Left renal cortex interstitium (tissue), 4 donors: ENCODE measurements at places on chromosomes 1 and 21.
A peak's percentile ranks its signal among the peaks of the same experiment; 100 is the strongest.

GRCh38 chr21:35344582-35344981, 295.5 kb upstream of the RUNX1 start:
- DNase-seq: no peak

DNA sequence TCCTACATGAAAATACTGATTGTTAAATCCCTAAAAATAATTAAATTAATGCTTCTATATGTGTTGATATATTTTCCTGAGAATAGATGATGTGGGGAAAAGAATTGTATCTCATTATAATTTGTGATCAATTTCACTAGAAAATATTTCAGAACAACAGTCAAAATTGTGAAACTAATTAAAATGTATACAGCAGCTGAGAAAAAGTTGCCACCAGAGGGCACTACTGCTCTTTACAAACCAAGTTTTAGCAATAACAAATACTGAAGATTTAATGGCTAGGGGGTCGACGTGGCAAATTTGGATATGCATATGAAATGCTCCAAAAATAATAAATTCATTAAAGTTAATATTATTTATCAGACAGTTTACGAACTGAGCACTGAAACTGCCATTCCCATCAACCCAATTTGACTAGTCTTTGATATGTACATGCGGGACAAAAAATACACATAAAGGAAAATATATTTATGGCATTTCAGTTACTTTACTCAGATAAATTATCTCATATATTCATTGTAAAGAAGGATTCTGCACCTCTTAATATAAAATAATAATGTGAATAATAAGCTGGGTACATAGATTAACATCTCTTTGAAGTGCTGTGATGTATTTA, 96.3 kb upstream of the TMPRSS15 start:
- no peak for DNase-seq

DNA sequence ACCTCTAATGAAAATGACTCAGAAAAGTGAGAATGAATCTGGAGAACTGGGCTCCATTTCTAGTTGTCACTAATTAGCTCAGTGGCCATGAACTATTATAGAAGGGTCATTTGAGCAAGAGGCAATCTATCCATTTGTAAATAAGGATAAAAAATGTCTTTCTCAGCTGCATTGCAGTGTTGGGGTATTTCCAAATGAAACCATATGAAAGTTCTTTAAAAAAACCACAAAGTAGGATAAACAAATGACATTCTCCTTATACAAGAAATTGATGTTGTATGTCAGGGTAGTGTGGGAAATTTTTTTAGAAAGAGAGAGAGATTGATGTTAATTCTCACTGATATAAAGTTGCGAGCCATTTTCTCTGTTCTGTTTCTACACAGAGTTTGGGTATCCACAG, 26.0 kb downstream of the FMO3 start:
- DNase-seq: no peak

DNA sequence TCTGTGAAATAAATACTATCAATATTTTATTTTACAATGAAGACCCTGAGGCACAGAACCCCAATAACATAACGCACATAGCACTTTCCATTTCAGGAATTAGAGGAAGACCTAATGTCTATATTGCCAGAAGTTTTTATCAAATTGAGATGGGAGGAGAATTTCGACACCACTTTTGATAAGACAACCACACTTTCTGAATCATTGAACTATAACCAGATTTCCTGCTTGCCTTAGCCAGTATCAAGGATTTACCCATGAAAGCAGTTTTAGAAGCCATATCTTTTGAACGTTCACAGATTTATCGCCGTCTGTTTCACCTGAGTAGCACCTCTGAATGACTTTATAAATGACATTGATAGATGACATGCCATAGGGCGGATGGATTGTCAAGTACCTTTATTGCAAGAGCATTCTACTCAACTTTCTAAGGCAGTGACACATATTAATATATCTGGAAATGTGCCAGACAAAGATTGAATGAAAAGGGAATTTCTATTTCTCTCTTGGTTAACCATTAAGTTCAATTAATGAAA, 768.4 kb downstream of the LTN1 start:
- DNase-seq: no peak

DNA sequence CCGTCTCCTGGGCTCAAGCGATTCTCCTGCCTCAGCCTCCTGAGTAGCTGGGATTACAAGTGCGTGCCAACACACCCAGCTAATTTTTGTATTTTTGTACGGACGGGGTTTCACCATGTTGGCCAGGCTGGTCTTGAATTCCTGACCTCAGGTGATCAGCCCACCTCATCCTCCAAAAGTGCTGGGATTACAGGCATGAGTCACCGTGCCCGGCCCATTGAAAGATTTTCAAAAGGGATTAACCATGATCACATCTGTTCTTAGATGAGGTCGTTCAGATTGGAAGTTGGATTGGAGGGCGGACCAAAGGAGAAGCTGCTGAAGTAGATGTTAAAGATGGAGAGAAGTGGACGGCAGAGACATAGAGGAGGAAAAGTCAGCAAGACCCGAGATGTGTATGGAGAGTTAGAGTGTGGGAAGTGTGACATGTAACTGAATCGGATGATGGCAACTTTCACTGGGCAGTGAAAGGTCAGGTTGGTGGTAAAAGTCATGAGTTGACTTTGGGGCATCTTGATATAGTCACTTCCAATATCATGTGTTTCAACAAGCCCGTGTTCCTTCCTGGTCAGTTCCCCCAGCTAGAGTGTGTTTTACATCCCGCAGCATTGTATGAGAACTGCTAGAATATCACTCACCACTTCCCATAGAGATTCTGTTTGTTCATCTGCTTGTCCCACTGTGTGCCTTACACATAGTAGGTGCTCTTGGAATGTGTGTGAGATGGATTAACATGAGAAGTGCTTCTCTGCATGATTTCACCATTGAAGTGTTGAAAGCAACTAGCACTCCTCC, 54.4 kb upstream of the TINAGL1 start:
- no peak for DNase-seq

GRCh38 chr1:23777979-23778814, at the start of gene PITHD1:
TSS of gene PITHD1 (plus strand) at chr1:23778418. CDS start at chr1:23778516, 98 bp downstream.
- DNase-seq: peak; percentile 80
